Thymus (tissue), 14 donors: ENCODE measurements at places on chromosomes 6 and 20. TPM values are rescaled to one million over a fixed set of nuclear protein-coding genes. Genes with fewer than 3 reads are reported as not detected.

The CALHM4 gene
- 0.14 TPM for polyA plus RNA-seq

The ECT2L gene
- polyA plus RNA-seq = 0.43 TPM

The C20orf202 gene
- polyA plus RNA-seq = 0.27 TPM

The IL17F gene
- 0.96 TPM for polyA plus RNA-seq

The LPIN3 gene
- polyA plus RNA-seq = 11.0 TPM

The NRN1 gene
- 7.4 TPM for polyA plus RNA-seq

The EPB41L1 gene
- 4.2 TPM for polyA plus RNA-seq

The TPD52L1 gene
- polyA plus RNA-seq = 16.9 TPM

DNA sequence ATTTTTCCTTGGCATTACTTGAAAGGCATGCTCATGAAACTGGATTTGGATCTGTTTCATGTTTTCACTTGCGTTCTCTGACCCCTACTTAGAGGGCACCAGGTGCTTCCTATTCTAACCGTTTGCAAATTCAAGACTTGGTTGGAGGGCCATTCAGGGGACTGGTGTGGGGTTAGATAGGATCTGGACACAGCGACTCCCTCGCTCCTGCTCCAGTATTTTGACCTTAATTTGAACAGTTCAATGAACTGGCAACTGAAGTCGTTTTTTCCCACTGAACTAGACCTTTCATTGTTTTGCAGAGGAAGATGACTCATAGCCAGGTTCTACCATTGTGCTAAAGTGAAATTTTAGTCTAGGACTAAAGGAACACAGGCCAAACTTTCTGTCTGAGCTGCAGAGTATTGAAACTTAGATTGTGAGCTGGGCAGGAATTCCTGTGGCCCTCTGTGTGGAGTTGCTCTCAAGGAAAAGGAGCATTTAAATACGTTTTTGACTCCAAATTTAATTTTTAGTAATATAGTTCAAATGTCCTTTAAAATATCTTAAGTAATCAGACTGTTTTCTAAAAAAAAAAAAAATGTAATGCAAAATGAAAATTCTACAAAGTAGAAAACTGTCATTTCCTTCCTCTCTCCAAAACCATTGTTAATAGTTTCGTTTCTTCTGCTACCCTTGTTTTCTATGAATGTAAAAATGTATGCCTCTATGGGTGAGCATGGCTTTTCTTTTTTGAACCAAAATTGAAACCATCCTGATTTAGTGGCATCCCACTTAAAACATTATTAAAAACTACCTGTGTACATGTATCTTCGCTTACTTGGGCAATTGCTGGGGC, 64.8 kb downstream of the UTRN start:
- H3K27me3 ChIP-seq = no peaks in the 10 kb centered on the region
- peak overlapping the region; percentile 43 for H3K4me3 ChIP-seq
- DNase-seq = no peak
- H3K27ac ChIP-seq = peak overlapping the region; percentile 91
- H3K36me3 ChIP-seq = no peaks in the 10 kb centered on the region

GRCh38 chr20:56762401-56762800, 133.3 kb downstream of the TFAP2C start:
- no peak for DNase-seq
- no peak overlapping the region for H3K27ac ChIP-seq
- H3K27me3 ChIP-seq = no peaks in the 10 kb centered on the region
- no peak overlapping the region for H3K4me3 ChIP-seq

GRCh38 chr6:5659467-5659866, 347.3 kb downstream of the NRN1 start:
- H3K27me3 ChIP-seq = no peaks in the 10 kb centered on the region
- no peaks in the 10 kb centered on the region for H3K4me1 ChIP-seq
- peaks cover 4% of the 10 kb centered on the region for H3K36me3 ChIP-seq
- H3K27ac ChIP-seq = no peak overlapping the region
- H3K4me3 ChIP-seq = no peak overlapping the region

GRCh38 chr20:37711001-37711400, 17.2 kb downstream of the CTNNBL1 start:
- no peaks in the 10 kb centered on the region for H3K27me3 ChIP-seq
- no peaks in the 10 kb centered on the region for H3K4me1 ChIP-seq
- H3K4me3 ChIP-seq = no peak overlapping the region
- no peak for DNase-seq
- no peak overlapping the region for H3K27ac ChIP-seq
